Diencephalon (tissue), 1 donor: ENCODE measurements at places on chromosomes 5 and 9. TPM values are rescaled to one million over a fixed set of nuclear protein-coding genes. Genes with fewer than 3 reads are reported as not detected.

BTNL3 gene
- not detected for total RNA-seq

CERT1 gene
- total RNA-seq, result 76.6 TPM

C1QTNF2 gene
- total RNA-seq, result 2.5 TPM

NME5 gene
- 22.4 TPM for total RNA-seq

STK32A gene
- 25.4 TPM for total RNA-seq

GARIN3 gene
- not detected for total RNA-seq

IL9 gene
- not detected for total RNA-seq

PTCH1 gene
- 20.5 TPM for total RNA-seq

ANP32B gene
- 7.2 TPM for total RNA-seq

NANS gene
- 27.2 TPM for total RNA-seq

ZNF883 gene
- total RNA-seq, result 29.1 TPM

RNF183 gene
- not detected for total RNA-seq

ZMAT2 gene
- 42.9 TPM for total RNA-seq

PCBD2 gene
- total RNA-seq, result 10.4 TPM
